ENCODE measurements at places on chromosomes 7 and 10.

GRCh38 chr7:19333706-19334105 lies 188.5 kb upstream of the FERD3L start:
- no peak for DNase-seq

- no peak for DNase-seq
Observed at GRCh38 chr10:48496831-48497779, 107.8 kb downstream of the ARHGAP22 start.

- DNase-seq: no peak
Observed at GRCh38 chr7:70040970-70041766, 442.9 kb downstream of the AUTS2 start.

DNA sequence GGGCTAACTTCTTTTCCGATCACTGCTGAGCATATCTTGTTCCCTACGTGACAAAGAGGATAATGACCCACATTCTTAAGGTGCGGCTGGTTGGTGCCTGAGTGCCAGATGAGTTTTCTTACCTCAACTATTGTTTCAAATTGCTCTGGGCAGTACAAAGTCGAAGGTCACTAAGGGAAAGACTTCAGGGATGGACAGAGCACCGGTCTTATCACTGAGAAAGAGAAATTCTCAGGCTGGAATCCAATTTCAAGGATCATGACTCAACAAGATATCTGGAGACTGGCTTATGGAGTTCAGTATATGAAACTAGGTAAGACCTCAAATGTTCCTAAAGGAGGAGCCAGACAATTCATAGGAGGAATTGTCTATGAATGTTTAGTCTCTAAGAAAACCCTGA lies 780.3 kb downstream of the SUGCT start:
- no peak for DNase-seq

Data from activated T-cell treated with anti-CD3 and anti-CD28 coated beads, Interleukin-2, amount 50 U/mL, for 48 hours (primary cell).